ENCODE measurements at places on chromosomes 3 and 15.

DNA sequence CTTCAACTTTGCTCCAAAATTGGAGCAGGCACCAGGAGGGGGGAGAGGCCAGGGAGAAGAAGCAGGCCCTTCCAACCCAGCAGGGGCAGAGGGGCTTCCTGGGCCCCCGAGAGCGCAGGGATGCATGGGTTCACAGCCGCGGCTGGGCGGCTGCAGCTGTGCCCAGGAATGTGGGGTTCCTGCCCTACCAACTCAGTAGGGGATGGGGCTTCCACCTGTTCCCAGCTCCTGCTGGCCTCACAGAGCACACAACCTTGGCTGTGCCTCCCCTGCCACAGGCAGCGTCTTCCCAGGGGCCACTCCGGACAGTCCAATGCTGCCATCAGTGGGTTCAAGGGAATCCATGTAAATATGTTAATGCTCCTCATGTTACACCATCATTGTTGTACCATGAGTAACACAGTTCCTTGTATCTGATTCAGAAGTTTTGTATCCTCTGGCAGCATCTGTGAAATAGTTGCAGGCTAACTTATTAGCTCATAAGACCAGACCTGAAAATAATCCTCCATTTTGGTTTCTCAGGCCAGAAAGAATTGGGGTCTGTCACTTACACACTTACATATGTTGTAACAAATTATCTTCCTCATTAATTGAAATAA, 12.1 kb upstream of the SIAH2 start:
- no peak for DNase-seq

DNA sequence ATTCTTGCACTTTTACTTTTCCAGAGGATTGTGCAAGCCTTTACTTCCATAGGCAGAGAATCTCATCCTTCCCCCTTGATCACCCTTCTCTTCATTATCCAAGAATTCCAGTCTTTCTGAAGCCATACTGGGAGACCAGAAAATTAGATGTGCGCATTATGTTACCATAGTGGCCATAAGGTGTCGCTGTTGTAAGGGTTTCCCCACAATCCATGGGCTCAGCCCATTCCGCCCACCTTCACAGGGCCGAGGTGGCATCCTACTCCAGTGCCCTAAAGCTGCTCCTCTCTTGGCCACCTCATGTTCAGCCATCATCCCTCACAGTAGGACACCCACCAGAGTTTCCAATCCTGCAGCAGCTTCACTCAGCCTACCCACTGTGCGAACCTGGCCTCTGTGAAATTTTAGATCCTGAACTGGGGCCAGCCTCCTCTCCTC, 35.0 kb downstream of the CTSH start:
- peak; percentile 63 for DNase-seq

DNA sequence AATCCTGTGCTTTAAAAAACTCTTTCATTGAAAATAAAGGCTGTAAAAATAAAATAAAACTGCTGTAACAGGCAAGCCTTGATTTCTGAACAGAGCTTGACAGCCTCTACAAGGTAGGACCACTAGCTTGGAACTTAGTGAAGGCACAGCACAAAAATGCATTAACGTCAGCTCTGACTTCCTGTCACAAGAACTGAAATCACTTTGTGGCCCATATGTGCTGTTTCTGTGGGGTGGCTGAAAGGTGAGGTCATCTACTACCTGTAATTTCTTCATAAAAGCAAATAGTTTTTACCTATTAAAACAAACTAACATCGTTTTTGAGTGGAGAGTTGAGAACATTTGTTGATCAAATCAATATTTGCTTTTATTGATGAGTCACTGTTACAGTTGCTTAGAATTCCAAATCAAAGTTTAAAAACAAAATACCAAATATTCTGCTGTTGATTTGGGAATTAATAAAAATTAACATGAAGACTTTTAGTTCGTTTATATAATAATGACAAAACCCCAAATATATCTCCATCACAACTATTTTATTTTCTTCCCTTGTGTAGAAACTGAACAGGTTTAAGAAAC, 1034.1 kb downstream of the MCTP2 start:
- no peak for DNase-seq

GRCh38 chr3:185306847-185307246, 53.0 kb upstream of the EHHADH start:
- DNase-seq = no peak

DNA sequence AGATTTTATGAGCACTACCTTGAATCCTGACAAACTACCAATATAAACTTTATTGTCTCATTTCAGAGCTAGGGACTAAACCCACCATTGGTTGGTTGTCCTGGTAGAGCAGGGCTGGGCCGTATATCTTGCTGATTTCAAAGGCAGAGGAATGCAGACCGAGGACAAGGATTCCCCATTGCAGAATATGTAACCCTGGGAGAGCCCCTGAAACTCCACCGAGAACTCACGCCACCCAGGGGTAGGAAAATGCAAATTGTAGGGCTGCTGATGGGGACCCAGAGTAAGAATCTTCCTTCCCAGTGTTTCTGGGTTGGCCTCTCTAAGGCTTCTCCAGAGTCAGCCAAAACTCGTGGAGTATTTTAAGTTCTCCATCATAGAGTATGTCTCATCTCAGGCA, 235.3 kb downstream of the ABHD5 start:
- DNase-seq = no peak

DNA sequence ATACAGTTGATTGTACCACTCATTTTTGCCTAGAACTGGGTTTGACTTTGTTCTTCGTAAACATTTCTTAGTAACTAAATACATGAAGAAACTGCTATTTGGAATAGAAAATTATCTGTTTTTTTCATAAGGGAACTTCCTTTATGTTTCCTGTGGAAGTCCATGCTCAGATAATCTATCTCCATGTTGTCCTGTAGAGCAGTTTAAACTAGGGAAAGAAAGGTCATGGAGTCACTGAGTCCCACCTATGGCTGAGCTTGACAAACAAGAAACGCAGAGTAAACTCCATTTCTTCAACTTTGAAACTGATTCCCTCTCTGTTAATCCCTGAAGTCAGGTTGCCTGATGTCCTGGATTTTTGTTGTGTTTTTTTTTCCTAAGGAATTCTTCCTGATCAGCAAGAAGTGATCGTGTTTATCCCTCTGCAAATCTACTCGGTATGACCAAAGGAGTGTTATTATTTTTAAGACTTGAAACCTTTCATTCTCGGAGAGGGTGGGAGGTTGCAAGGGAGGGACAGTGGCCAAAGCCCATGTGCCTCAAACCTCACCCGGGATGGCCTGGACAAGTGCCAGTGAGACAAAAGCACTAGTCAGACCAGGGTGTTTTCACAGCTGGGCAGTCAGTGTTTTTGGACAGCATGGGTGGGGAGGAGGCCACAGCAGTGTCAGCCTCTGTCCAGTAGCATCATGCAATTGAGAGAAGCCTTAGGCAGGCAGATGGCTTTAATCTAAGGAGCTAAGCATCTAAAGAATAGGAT, 129.8 kb upstream of the PHLDB2 start:
- no peak for DNase-seq

- DNase-seq = no peak
Measured at GRCh38 chr3:13711911-13712650, 163.2 kb downstream of the FBLN2 start.

DNA sequence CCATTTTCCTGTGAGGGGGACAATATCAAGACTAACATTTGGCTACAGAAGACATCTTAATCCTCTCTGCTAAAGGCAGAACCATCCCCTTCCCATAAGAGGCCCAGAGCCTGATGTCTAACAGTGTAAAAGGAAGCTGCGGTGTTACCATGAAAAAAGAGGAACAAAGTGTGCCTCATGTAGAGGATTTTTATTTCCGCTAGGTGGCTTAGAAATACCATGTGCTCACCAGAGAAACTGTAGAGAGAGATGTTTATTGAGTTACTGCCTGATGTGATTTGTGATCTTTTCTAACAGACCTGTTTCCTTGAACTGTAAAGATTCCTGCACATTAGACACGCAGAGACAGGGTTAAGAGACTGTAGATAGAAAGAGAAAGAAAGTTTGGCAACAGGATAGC, 22.0 kb downstream of the OR5H15 start:
- peak; percentile 2 for DNase-seq

DNA sequence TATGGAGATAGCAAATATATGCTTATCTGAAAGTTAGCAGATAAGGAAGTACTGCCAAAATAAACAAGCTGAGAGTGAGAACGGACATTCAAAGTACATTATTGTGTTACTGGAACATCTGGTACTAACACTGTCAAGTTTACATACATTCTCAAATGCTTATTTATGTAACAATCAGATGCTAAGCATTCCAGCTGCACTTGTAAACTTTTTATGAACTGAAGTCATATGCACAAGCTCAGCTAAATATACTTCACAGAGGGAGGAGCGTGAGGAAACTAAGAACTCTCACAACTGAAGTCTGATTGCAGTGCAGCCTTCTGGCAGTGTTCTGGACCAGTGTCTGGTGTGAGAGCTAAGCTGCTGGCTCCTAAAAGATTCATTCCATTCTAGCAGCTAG, 223.7 kb upstream of the NANOGP8 start:
- DNase-seq = peak; percentile 16
